ENCODE measurements at places on chromosomes 7 and 10. TPM values are rescaled to one million over a fixed set of nuclear protein-coding genes. Genes with fewer than 3 reads are reported as not detected.

Gene SMKR1
- total RNA-seq = 0.49 TPM

Gene PRLHR
- not detected for total RNA-seq

DNA sequence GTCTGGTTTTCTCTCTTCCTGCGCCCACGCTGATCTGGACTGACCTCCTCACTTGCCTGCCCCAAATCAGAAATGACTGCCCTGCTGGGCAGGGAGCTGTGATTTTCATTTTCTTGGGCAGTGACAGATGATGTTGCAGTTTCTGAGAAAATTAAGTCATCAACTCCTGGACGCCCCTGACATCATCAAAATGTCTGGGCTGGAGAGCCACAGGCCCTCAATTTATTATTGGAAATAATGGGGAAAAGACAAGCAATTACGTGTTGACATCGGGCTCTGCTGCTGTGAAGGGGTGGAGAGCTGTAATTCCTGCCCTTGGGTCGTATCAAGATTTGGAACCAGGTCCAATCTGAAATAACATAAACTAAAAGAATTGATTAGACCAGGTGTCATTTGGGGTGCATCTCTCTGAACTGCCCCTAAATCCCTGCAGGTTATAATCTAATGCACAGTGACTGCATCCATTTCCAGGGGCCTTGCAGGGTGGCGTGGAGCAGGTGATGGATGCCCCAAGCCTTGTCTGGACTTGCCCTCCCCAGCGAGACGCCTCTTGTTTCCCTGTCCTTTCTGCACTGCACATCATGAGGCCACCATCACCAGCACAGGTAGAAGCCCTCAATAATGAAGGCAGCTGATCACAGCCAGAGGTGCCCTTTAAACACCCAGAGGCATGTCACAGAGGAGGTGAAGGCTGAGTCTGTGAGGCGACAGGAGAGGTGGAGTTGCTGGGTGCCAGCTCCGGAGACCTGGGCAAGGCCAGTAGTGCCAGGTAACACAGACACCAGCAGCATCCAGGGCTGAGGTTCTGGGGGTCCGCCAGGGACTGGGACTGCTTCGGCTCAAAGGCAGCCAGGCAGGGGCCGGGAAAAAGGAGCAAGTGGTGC is 98.7 kb downstream of the HTR5A start:
- H3K27me3 ChIP-seq = peaks cover 29% of the 10 kb centered on the region
- no peak overlapping the region for H3K27ac ChIP-seq
- H3K4me3 ChIP-seq = no peak overlapping the region
- DNase-seq = no peak

DNA sequence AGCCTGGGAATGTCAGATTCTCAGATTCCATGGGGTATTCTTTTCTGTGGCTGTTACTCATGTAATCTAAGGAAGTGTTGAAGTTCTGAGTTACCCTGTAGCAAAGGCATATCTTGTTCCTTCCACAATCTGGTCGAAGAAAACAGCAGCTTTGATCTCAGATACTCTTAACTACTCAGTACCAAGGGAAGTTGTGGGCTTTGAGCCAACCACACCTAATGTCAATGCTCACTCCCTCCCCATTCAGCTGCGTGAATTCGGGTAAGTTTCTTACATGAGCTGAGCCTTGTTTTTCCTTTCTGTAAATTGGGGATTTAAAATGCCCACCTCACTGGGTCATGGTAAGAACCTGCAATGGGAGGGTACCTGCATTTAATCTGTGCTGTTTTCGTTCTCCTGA is 52.5 kb downstream of the PTPRN2 start:
- no peaks in the 10 kb centered on the region for H3K27me3 ChIP-seq
- H3K4me1 ChIP-seq = no peaks in the 10 kb centered on the region
- DNase-seq = no peak
- H3K36me3 ChIP-seq = peaks cover 9% of the 10 kb centered on the region
- H3K27ac ChIP-seq = no peak overlapping the region
- H3K4me3 ChIP-seq = no peak overlapping the region

DNA sequence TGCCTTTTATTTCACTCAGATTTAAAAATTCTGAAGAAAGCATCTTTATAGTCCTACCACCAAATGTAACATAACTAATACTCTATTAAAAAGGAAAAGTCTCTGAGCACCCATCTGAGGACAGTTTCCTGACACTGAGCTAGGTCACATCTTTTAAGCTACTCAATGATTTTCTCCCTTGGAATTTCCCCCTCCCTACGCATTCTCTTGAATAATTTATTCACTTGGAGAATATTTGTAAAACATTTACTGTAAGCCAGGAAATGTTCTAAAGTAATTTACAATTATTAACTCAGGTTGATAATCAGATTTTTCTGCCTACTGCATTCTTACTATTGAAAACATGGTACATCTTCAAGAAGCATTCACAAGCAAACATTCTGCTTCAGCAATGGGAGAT is 297.2 kb upstream of the VSTM2A start:
- H3K4me3 ChIP-seq = no peak overlapping the region
- no peaks in the 10 kb centered on the region for H3K27me3 ChIP-seq
- H3K4me1 ChIP-seq = no peaks in the 10 kb centered on the region
- no peak for DNase-seq
- no peaks in the 10 kb centered on the region for H3K36me3 ChIP-seq
- H3K27ac ChIP-seq = no peak overlapping the region

GRCh38 chr7:30740417-30741181 is 11.3 kb upstream of the INMT start:
- H3K4me3 ChIP-seq = no peak overlapping the region
- H3K27me3 ChIP-seq = peaks cover 65% of the 10 kb centered on the region
- H3K27ac ChIP-seq = no peak overlapping the region
- DNase-seq = peak; percentile 92
- no peaks in the 10 kb centered on the region for H3K36me3 ChIP-seq

DNA sequence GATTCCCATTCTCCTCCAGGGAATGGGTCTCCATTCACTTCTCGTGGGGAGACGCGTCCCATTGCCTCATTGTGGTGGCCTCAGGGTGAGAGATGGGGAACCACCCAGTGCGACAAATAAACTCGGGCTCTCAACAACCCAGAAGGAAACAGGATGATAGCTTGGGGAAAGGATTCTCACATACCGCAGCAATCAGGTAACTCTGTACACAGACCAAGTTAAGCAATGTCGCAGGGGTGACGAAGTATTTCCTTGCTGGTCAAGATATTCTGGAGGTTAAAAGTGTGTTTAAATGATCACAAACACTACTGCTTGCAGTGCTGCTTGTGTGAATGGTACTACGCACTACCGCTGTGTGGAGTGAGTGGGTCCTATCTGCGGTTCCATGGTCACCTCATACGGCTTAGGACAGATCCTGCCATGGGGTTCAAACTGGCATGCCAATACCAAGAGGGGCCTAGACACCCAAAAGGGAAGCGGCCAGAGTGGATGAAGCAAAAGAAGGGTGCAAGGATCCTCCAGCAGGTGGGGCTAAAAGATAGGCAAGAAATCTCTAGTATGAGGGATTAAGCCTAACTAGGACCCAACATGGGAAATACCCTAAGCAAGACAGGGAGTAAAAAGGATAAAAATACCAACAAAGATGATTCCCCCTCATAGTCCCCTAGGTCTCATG is 143.8 kb upstream of the TMEM106B start:
- peak overlapping the region; percentile 98 for H3K27ac ChIP-seq
- H3K4me1 ChIP-seq = peaks cover 40% of the 10 kb centered on the region
- DNase-seq = peak; percentile 89
- H3K4me3 ChIP-seq = peak overlapping the region; percentile 46

Measured in Calu3 (cell line).